T-helper 2 cell (primary cell): ENCODE measurements at places on chromosomes 5 and 9.
A peak's percentile ranks its signal among the peaks of the same experiment; 100 is the strongest.

- no peak for DNase-seq
These were observed 437.9 kb upstream of the PAPPA start for GRCh38 chr9:115715666-115716065.

DNA sequence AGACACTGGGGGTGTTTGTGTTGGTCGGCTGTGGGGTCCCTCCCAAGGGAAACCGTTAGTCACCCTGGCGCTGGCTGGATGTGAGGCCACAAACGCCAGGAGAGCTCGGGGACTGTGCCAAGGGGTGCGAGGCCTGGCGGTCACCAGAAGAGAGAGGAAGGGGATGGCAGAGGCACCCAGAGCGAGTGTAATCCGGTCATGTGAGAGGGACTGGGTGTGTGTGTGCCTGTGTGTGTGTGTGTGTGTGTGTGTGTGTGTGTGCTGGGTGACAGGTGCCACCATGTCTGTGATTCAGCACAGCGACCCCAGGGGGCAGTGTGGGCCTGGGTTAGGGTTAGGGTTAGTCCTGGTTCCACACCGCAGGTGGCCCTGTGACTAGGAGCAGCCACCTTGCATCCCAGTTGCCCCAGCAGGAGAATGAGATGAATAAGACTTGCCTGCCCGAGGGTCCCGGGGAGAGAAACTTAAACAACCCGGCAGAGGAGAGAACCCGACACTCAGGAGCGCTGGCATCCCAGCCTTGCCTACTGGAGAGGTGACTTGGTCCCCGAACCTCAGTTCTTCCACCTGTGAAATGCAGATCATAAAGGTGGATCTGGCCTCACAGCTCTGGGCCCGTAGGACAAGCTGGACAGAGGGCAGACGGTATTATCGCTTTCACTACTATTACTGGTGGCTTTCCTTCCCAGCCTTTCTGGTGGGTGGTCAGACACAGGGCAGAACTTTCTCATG, 1.4 kb upstream of the ADAMTSL2 start:
- no peak for DNase-seq

GRCh38 chr5:102532123-102532522, 33.3 kb upstream of the SLCO6A1 start:
- no peak for DNase-seq

DNA sequence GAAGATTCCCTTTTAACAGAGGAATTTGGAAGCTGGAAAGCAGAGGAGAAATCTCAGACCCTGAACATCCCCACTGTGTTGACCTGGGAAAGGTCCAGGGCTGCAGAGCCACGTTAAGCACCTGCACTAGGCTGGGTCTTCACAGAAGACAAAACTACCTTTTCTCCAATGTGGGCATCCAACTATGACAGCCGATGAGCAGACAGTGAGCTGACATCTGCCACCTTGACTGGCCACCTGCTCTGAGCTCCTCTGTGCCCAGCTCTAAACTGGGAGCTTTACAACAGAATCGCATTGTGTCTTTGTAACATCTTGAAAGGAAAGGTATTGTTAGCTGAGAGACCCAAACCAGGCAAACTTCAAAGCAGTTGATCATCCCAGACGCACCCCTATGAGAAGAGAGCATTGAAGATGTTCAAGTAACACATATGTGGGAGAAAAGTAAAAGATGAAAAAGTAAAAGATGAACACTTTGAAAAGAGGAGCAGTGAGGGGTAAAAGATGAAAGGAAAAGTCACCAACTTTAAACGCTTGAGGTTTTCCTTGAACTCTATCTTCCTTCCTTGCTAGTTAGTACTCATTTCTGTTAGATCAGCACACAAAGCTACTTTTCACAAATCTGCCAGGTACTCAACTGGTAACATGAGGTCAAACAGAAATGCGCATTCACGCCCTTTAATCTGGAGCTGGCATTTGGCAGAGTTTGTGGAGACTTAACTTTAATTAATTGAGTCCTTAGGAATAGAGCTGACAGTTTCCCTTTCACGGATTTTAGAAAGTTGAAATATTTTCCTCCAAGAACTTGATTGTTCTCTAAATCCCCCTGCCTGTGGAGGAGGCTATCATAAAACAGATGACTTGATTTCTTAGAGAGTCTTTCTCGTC, 53.2 kb upstream of the CTXN3 start:
- no peak for DNase-seq

GRCh38 chr5:132457371-132458225, 33.0 kb downstream of the IRF1 start:
- peak; percentile 72 for DNase-seq

DNA sequence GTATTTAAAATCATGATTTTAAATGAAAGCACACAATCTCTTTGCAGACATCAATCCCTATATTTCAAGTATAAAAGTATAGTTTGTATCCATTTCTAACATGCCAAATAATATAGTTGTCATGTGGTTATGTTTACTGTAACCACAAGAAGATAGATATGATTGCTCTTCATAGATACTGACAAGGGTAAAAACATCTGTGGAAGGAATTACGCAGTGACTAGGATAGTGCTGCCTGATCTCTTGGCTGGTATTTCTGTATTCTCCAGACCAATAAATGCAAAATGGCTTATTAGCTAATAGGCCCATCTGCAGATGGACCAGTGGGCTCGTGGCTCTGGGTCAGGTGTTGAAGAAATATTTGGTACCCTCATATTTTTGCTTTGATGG, 34.9 kb upstream of the FBN2 start:
- no peak for DNase-seq

GRCh38 chr5:91016954-91017700, 366.0 kb downstream of the ARRDC3 start:
- DNase-seq: no peak

DNA sequence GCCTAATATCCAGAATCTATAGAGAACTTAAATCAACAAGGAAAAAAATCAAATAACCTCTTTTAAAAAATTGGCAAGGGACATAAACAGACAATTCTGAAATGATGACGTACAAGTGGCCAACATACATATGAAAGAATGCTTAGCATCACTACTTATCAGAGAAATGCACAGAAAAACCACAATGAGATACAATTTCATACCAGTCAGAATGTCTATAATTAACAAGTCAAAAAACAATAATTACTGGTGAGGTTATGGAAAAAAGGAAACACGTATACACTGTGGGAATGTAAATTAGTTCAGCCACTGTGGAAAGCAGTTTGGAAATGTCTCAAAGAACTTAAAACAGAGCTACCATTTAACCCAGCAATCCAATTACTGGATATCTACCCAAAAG, 1192.0 kb downstream of the CDH12 start:
- no peak for DNase-seq

- DNase-seq: no peak
These were observed 111.7 kb upstream of the IRX2 start for GRCh38 chr5:2863133-2863532.

- DNase-seq: no peak
These were observed 35.8 kb downstream of the ARHGEF28 start for GRCh38 chr5:73661753-73662152.

GRCh38 chr9:68750786-68751185, 45.7 kb downstream of the PIP5K1B start:
- DNase-seq: no peak

GRCh38 chr5:6734243-6734700, 21.0 kb downstream of the TENT4A start:
- DNase-seq: no peak

DNA sequence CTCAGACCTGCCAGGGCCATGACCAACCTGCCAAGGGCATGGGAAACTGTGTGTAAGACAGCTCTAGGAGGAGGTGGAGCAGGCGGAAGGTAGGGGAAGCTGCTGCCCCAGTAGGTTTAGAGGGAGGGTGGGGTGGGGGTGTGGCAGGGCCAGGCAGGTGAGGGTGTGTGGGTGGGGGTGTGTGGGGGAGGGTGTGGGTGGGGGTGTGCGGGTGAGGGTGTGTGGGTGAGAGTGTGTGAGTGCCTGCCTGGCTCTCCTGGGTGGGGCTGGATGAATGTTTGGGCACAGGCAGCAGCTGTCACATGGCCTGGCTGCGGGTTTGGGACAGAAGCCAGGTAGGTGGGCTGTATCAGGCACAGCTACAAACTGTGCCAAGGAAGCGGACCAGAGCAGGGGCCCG, 8.8 kb upstream of the N4BP3 start:
- no peak for DNase-seq

GRCh38 chr5:135025730-135026644, 8.0 kb downstream of the PITX1 start:
- DNase-seq: no peak

DNA sequence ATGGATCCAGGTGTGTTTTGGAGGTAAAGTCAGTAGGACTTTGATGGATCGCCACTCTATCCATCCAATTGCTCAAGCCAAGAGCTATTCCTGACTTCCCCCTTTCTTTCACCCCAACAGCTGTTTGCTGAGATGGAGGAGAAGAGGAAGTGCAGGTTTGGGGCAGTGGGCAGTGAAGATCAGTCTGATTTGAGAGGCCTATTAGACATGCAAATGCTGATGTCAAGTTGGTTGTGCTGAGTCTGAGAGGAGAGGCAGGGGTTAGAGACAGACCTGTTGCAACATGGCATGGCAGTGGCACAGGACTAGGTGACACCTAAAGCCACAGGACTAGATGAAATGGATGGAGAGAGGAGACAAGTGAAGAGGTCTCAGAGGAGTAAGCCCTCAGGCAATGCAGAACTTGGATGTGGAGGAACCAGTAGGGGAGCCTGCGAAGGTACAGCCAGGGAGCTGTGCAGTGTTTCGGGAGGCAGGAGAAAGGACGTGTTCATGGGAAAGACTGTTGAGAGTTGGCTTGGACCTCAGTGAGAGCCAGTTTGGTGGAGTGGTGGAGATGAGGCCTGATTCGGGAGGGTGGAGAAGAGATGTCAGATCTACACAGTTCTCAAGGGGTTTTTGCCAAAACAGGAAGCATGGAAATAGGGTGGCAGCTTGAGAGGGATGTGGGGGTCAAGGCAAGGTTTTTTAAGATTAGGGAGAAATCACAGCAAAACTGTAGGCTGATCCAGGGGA, 175.0 kb downstream of the MACROH2A1 start:
- DNase-seq: no peak

- DNase-seq: no peak
These were observed 180.7 kb downstream of the MEF2C start for GRCh38 chr5:88702332-88702731.
